ENCODE measurements at places on chromosomes 4 and X. TPM values are rescaled to one million over a fixed set of nuclear protein-coding genes. Genes with fewer than 3 reads are reported as not detected.
A peak's percentile ranks its signal among the peaks of the same experiment; 100 is the strongest.

DNA sequence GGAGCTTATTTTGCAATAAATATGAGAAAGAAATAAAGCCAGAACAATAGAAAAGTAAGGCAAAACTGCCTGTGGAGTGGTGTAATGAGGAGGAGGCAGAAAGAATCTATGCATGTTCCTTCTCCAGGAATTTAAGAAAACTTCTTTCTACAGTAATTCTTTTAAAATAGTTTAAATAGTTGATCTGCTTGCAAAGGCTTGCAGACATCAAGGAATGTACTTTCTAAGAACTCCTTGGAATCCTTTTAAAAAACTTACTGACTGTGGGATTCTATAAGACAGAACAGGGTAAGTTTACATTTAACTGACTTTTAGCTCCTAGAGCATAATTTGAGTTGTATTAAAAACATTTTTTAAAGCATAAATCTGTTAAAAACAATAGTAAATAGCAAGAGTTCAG is 63.2 kb upstream of the ALB start:
- no peaks in the 10 kb centered on the region for H3K36me3 ChIP-seq
- no peak overlapping the region for H3K27ac ChIP-seq
- no peaks in the 10 kb centered on the region for H3K27me3 ChIP-seq
- H3K4me3 ChIP-seq = no peak overlapping the region

GRCh38 chr4:10457255-10457801 is at the start of gene ZNF518B:
Gene ZNF518B, minus strand, starts transcription at chr4:10457426. Its CDS starts 11,098 bp downstream, at chr4:10446328.
- peaks cover 15% of the 10 kb centered on the region for H3K4me1 ChIP-seq
- H3K27me3 ChIP-seq = no peaks in the 10 kb centered on the region
- DNase-seq = peak; percentile 89
- H3K27ac ChIP-seq = peak within 1 kb of the TSS; percentile 67

- no peak overlapping the region for H3K4me3 ChIP-seq
- H3K27me3 ChIP-seq = no peaks in the 10 kb centered on the region
- H3K4me1 ChIP-seq = no peaks in the 10 kb centered on the region
- no peak for DNase-seq
- no peaks in the 10 kb centered on the region for H3K36me3 ChIP-seq
Observed at GRCh38 chr4:156223985-156224384, 270.3 kb upstream of the CTSO start.

DNA sequence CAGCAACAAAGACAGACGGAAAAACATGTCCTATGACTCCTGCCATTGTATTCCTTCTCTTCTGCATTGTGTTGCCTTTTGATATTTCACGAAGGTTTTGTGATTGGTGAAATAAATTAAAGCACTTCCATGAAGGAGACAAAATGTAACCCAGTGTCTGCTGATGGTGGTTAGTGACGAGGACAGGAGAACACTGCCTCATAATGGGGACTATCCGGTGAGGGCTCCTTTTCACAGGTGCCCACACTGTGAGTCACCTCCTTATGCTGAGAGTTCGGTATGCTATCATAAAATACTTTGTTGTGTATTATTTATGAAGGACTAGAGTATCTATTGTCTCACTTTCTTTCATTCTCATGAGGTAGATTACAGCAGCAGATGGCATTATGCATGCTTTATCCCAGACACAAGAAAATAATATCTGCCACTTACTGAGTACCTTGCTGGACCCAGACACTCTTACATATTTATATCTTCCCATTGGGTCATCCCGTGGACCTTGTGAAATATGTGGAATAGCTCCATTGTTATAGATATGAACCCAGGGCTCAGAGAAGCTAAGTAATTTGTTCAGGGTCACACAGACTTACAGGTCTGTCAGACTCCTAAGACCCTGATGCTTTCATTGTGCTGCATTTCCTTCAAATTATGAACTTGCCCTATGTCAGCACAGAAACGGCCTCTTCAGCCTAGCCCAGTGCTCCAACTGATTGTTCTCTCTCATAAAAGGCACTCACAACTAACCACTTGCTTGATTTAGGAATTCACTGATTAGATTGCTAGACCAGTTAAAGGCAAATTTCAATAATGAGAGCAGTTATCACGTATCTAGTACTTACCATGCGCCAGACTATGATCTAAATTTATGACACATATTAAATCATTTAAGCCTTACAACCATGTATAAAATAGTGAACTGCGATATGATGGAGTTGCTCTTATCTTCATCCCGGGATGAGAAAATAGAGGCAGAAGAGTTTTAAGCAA is 31.2 kb downstream of the PLS3 start:
- H3K4me3 ChIP-seq = no peak overlapping the region
- no peaks in the 10 kb centered on the region for H3K27me3 ChIP-seq
- no peak for DNase-seq
- no peaks in the 10 kb centered on the region for H3K36me3 ChIP-seq
- no peaks in the 10 kb centered on the region for H3K4me1 ChIP-seq

DNA sequence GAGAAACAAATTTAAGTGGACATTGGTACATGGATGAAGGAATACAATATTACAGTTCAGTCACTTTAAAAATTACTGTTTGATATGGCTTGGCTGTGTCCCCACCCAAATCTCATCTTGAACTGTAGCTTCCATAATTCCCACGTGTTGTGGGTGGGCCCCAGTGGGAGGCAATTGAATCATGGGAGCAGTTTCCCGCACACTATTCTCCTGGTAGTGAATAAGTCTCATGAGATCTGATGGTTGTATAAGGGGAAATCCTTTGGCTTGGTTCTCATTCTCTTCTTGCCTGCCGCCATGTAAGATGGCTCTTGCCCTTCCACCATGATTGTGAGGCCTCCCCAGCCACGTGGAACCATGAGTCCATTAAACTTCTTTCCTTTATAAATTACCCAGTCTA is 804.2 kb upstream of the FRG1 start:
- no peaks in the 10 kb centered on the region for H3K36me3 ChIP-seq
- H3K4me1 ChIP-seq = no peaks in the 10 kb centered on the region
- no peak overlapping the region for H3K4me3 ChIP-seq
- DNase-seq = no peak

Gene VGLL1
- total RNA-seq = not detected
